ENCODE measurements at places on chromosomes 12 and 14.
A peak's percentile ranks its signal among the peaks of the same experiment; 100 is the strongest.

DNA sequence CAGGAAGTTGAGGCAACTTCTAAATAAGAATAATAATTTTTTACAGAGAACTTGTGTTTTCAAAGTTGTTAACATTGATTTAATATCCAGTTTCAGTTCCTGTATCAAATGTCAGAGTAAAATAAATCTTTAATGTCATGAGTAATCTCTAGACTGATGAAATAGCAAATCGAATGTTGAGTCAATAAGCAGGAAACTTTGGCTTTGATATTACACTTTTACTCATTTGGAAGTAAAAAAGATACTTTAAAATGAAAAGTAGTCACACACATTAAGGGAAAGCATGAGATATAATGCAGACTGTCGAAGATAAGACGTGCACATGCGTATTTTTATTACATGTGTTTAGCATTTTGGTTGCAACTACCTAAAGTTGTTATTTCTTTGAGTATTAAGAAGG lies 78.2 kb upstream of the PTGDR start:
- no peak for DNase-seq
- H3K27ac ChIP-seq: no peak overlapping the region
- H3K27me3 ChIP-seq: peaks cover 6% of the 10 kb centered on the region
- no peaks in the 10 kb centered on the region for H3K4me1 ChIP-seq
- H3K36me3 ChIP-seq: no peaks in the 10 kb centered on the region

- H3K36me3 ChIP-seq: no peaks in the 10 kb centered on the region
- peak; percentile 20 for DNase-seq
- no peaks in the 10 kb centered on the region for H3K27me3 ChIP-seq
- H3K27ac ChIP-seq: peak overlapping the region; percentile 79
Measured at GRCh38 chr12:130280231-130280630, 57.5 kb upstream of the PIWIL1 start.

DNA sequence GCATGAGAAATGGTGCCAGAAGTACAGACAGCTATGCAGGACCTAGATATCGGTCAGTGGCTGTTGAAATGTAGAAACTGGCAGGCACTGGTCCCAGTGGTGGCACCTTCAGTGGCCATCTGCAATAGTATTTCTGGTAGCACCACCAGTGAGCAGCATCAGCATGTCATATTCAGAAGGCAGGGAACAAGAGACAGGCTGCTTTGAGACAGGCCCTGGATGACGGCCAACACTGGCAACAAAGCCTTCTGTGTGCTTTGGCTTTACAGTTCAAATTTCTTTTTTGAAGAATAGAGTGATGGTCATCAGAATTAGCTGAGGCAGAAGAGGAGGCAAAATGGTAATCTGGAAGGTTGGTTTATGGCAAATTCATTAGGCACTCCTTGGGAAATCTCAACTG lies 273.4 kb upstream of the SLC16A7 start:
- H3K4me1 ChIP-seq: no peaks in the 10 kb centered on the region
- DNase-seq: no peak
- H3K36me3 ChIP-seq: no peaks in the 10 kb centered on the region

- no peak overlapping the region for H3K4me3 ChIP-seq
- H3K27ac ChIP-seq: no peak overlapping the region
- no peaks in the 10 kb centered on the region for H3K27me3 ChIP-seq
- no peaks in the 10 kb centered on the region for H3K4me1 ChIP-seq
- no peak for DNase-seq
Measured at GRCh38 chr12:89960607-89961394, 252.2 kb upstream of the ATP2B1 start.

- no peak for DNase-seq
- H3K4me3 ChIP-seq: no peak overlapping the region
- no peak overlapping the region for H3K27ac ChIP-seq
- H3K27me3 ChIP-seq: peaks cover 2% of the 10 kb centered on the region
Measured at GRCh38 chr14:24060443-24060842, 8.6 kb downstream of the CARMIL3 start.

DNA sequence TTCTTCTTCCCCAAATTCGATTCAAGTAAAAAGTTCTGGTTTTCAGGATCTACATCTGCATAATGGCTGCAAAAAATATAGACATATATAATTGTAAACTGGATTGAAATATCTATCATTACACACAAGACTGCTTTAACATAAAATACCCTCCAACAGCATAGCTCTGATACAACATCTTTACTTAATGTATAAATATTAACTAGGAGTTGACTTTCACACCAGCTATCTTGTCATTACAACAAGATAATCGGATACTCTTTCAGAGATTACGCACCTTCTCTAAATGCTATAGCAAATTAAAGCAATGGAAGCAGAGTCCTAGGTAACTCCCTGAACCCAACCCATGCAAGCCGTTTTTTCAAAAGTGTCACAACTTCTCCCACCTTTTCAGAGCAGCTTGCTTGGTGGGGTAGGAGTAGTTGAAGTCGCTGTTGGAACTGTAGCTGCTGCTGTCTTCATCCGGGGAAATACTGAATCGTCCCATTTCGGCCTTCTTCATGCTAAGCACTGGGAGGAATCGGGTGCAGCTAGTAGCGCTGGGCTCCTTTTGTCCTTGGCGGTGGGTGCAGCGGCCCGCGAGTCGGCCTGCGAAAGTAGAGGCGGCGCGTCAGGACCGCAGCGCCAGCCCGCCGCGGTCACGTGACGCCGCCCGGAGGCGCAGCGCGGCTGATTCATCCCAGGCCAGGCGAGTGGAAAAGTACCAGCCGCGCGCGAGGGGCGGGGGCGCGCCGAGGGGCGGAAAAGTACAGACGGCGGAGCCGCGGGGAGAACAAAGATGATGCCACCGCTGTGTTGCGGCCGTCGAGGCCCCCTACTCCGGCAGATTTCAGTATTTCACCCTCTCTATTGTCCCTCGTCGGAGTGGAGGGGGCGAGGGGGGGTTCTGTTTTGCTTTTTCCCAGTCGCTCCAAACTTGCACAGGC lies 1.5 kb downstream of the SLC38A2 start:
- H3K4me3 ChIP-seq: peak overlapping the region; percentile 97
- peak; percentile 92 for DNase-seq
- peaks cover 58% of the 10 kb centered on the region for H3K36me3 ChIP-seq
- peaks cover 64% of the 10 kb centered on the region for H3K4me1 ChIP-seq
- H3K27ac ChIP-seq: peak overlapping the region; percentile 100

DNA sequence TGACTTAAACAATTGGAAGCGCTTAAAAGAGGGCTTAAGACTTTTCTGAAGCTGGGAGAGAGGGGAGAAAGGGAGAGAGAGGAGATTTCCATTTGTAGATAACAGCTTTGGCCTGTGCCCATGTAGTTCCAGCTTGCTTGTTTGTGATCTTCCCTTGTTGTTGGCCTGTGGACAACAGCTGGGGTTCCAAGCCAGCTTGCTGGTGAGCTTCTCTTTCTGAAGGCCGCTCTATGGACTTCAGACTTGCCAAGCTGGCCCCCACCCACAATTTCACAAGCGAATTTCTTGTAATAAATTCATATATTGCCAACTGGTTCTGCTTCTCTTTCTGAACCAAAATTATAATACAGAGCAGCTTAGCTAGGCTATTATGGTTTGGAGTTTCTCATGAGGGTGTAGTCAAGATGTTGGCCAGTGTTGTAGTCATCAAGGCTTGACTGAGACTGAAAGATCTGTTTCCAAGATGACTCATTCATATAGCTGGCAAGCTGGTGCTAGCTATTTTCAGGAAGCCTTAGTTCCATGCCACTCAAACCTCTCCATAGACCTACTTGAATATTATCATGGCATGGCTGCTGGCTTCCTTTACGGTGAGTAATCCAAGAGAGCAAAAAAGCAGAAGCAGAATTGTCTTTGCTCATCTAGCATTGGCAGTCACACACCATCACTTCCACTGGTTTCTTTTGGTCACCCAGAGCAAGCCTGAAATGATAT lies 89.4 kb downstream of the ATP23 start:
- H3K27me3 ChIP-seq: no peaks in the 10 kb centered on the region
- H3K36me3 ChIP-seq: no peaks in the 10 kb centered on the region
- H3K4me3 ChIP-seq: no peak overlapping the region
- H3K27ac ChIP-seq: no peak overlapping the region

DNA sequence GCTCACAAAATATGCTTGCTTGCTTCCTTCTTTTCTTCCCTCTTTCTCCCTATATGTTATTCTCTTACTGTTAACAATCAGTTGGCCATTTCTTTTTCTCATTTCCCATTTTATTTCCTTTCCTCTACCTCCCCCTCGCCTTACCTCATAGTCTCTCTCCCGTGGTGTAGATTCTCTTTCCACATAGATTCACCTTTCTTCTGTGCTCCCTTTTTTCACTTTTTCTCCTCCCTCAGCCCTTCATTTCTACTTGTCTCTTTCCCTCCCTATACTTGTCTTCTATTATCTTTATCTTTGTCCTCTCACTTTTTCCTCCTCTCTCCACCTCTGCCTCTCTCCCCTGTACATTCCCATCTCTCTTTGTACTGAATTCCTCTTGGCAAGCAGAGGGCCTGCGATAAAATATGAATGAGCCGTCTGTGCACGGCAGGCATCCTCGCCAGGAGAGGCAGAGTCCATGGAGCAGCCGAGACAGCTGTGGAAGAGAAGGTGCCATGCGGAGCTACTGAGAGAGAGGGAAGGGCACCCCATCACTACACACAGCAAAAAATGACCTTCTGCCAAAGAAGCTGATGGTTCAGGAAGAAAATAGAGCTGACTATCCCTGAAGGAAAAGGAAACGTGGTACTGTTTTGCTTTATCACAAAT lies 12.1 kb downstream of the C14orf93 start:
- H3K27me3 ChIP-seq: no peaks in the 10 kb centered on the region
- no peak overlapping the region for H3K27ac ChIP-seq
- H3K4me1 ChIP-seq: no peaks in the 10 kb centered on the region
- H3K36me3 ChIP-seq: peaks cover 3% of the 10 kb centered on the region
- H3K4me3 ChIP-seq: no peak overlapping the region
- DNase-seq: no peak

- DNase-seq: no peak
- no peak overlapping the region for H3K4me3 ChIP-seq
- H3K27ac ChIP-seq: no peak overlapping the region
Measured at GRCh38 chr12:6813363-6813762, 8.3 kb upstream of the GPR162 start.

GRCh38 chr12:131729254-131729955 lies 18.5 kb downstream of the SFSWAP start:
- no peak for DNase-seq
- no peaks in the 10 kb centered on the region for H3K27me3 ChIP-seq
- no peak overlapping the region for H3K4me3 ChIP-seq
- H3K27ac ChIP-seq: no peak overlapping the region
